ENCODE measurements at places on chromosomes 2 and 18. TPM values are rescaled to one million over a fixed set of nuclear protein-coding genes. Genes with fewer than 3 reads are reported as not detected.

- H3K27ac ChIP-seq = no peak overlapping the region
- no peaks in the 10 kb centered on the region for H3K36me3 ChIP-seq
- H3K4me1 ChIP-seq = no peaks in the 10 kb centered on the region
- H3K4me3 ChIP-seq = no peak overlapping the region
- H3K27me3 ChIP-seq = peaks cover 4% of the 10 kb centered on the region
Observed at GRCh38 chr2:179478771-179479170, 214.1 kb upstream of the SESTD1 start.

GRCh38 chr18:10462597-10462996, 8.2 kb downstream of the APCDD1 start:
- DNase-seq = no peak
- no peaks in the 10 kb centered on the region for H3K4me1 ChIP-seq
- peaks cover 2% of the 10 kb centered on the region for H3K27me3 ChIP-seq
- H3K36me3 ChIP-seq = no peaks in the 10 kb centered on the region
- no peak overlapping the region for H3K27ac ChIP-seq

The SGPP2 gene
- total RNA-seq = 3.0 TPM

DNA sequence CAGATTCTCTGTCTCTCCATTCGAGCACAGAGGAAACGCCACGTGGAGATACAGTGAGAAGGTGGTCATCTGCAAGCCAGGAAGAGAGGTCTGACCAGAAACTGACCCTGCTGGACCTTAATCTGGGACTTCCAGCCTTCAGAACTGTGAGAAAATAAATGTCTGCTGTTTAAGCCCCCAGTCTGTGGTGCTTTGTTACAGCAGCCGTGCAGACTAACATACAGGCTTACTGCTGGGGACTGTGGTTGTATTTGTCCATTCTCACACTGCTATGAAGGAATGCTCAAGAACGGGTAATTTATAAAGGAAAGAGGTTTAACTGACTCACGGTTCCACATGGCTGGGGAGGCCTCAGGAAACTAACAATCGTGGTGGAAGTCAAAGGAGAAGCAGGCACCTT, 432.7 kb downstream of the IRS1 start:
- H3K27ac ChIP-seq = no peak overlapping the region
- DNase-seq = no peak
- H3K4me3 ChIP-seq = no peak overlapping the region
- H3K4me1 ChIP-seq = no peaks in the 10 kb centered on the region
- peaks cover 14% of the 10 kb centered on the region for H3K27me3 ChIP-seq

DNA sequence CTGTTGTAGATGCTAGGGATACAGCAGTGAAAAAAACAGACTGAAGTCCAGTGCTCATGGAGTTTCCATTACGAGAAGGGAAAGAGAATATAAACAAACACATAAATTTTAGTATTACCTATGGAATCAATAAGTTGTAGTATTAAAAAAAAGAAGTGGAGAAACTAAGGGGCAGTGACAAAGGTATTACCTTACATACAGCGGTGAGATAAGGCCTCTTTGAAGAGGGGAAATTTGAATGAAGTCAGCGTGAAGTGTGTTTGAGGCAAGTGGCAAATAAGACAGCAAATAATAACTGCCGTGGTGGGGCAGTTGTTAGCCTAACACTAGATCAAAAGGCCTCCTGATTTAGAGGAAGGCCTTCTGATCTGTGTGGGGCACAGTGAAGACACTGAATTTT, 57.9 kb downstream of the TLK1 start:
- peaks cover 37% of the 10 kb centered on the region for H3K4me1 ChIP-seq
- no peaks in the 10 kb centered on the region for H3K27me3 ChIP-seq
- H3K27ac ChIP-seq = peak overlapping the region; percentile 49
- H3K36me3 ChIP-seq = peaks cover 64% of the 10 kb centered on the region

- peak; percentile 70 for DNase-seq
- H3K4me3 ChIP-seq = peak overlapping the region; percentile 82
- H3K27me3 ChIP-seq = no peaks in the 10 kb centered on the region
- peaks cover 28% of the 10 kb centered on the region for H3K4me1 ChIP-seq
Observed at GRCh38 chr2:73070643-73071359, 711 bp downstream of the SFXN5 start.

GRCh38 chr2:31823558-31823957, 187.2 kb downstream of the MEMO1 start:
- peaks cover 6% of the 10 kb centered on the region for H3K27me3 ChIP-seq
- peaks cover 2% of the 10 kb centered on the region for H3K36me3 ChIP-seq
- no peak for DNase-seq
- no peak overlapping the region for H3K4me3 ChIP-seq

DNA sequence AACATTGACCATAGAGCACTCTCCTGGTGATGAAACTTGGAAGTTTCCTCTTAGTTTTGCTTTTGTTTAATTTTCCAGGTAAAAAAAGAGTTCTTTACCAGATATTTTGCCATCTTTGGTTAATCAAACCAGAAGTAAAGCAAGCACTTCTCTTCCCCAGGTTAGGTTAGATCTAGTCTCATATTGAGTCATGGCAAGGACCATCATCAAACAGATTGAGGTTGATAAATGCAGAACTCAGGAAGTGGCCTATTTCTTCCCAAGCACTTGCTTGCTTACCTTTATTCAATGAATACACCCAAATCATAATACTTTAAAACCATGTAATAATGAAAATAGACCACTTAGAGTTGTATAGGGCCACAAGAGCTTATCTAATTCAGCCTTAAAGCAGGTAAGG, 23.4 kb downstream of the DNAH6 start:
- H3K4me3 ChIP-seq = no peak overlapping the region
- no peaks in the 10 kb centered on the region for H3K36me3 ChIP-seq
- H3K4me1 ChIP-seq = peaks cover 14% of the 10 kb centered on the region

The ZNF512 gene
- 31.5 TPM for total RNA-seq

- H3K4me3 ChIP-seq = no peak overlapping the region
- H3K36me3 ChIP-seq = no peaks in the 10 kb centered on the region
- peak; percentile 42 for DNase-seq
- no peaks in the 10 kb centered on the region for H3K27me3 ChIP-seq
- no peak overlapping the region for H3K27ac ChIP-seq
Observed at GRCh38 chr2:217650716-217651360, 352.0 kb downstream of the TNS1 start.

DNA sequence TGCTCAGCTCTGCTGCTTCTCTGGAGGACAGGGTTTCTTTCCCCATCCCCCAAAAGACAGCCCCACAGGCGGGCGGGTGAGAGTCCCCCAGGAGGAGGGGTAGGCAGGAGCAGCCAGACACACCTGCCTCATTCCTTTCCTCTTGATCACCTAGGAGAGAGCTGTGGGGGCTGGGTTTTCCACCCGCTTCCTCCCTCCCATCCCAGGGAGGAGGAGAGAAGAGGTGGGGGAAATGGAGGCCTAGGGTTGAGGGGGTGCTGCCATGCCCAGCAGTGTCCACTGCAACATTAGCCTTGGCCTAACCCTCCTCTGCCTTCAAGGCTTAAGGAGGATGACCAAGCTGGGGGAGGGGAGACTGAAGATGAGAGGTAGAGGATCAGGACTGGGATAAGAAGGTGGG, 14.7 kb downstream of the WNT10A start:
- H3K4me1 ChIP-seq = peaks cover 61% of the 10 kb centered on the region
- peak overlapping the region; percentile 79 for H3K4me3 ChIP-seq
- H3K27ac ChIP-seq = peak overlapping the region; percentile 92
- peaks cover 12% of the 10 kb centered on the region for H3K36me3 ChIP-seq

DNA sequence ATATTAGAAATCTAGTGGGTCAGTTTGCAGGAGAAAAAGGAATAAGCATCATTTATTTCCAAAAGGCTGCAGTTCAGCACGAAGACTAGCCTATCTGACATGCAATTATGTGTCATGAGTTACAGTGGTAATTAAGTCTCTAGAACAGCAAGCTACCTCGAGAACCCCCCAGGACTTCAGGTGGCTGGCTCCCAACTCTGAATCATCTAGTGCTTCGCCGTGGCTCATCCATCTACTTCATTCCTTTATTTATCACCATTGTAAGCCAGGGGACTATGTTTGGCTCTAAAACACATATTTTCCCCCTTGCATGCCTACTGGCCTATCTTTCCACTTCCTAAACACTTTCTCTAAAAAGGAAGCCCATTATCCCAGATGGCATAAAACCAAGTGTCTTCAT, 121.6 kb downstream of the TXNL1 start:
- H3K27ac ChIP-seq = no peak overlapping the region
- H3K36me3 ChIP-seq = no peaks in the 10 kb centered on the region
- no peaks in the 10 kb centered on the region for H3K4me1 ChIP-seq
- H3K27me3 ChIP-seq = peaks cover 6% of the 10 kb centered on the region
- no peak for DNase-seq

DNA sequence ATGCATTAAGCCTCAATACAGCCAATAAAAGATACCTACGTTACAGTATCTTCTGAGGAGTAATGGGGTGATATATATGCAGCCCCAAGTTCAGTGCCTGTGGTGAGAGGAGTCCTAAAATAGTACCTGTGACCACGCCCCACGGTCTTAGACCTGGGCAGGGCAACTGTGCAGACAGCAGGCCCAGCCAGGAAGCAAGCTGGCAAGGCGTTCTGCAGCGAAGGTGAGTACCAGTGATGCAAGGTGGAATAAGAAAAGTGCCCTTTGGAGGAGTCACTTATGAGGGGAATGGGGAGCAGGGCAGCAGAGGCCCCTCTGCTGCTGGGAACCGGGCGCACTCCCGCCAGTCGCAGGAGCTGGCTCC, 12.7 kb upstream of the MAP3K2 start:
- peaks cover 2% of the 10 kb centered on the region for H3K27me3 ChIP-seq
- no peak overlapping the region for H3K4me3 ChIP-seq
- H3K36me3 ChIP-seq = no peaks in the 10 kb centered on the region
- peaks cover 17% of the 10 kb centered on the region for H3K4me1 ChIP-seq

The SRD5A2 gene
- total RNA-seq = not detected

- H3K4me3 ChIP-seq = no peak overlapping the region
- peak; percentile 32 for DNase-seq
- no peaks in the 10 kb centered on the region for H3K4me1 ChIP-seq
- no peaks in the 10 kb centered on the region for H3K36me3 ChIP-seq
- no peak overlapping the region for H3K27ac ChIP-seq
Observed at GRCh38 chr2:33441235-33441810, 35.1 kb upstream of the RASGRP3 start.

GRCh38 chr2:11862049-11862448, 115.6 kb downstream of the LPIN1 start:
- no peaks in the 10 kb centered on the region for H3K36me3 ChIP-seq
- H3K27me3 ChIP-seq = peaks cover 5% of the 10 kb centered on the region
- H3K4me3 ChIP-seq = no peak overlapping the region
- H3K4me1 ChIP-seq = peaks cover 10% of the 10 kb centered on the region
- no peak for DNase-seq

The CHRND gene
- total RNA-seq = not detected

The INPP1 gene
- total RNA-seq = 10.2 TPM

DNA sequence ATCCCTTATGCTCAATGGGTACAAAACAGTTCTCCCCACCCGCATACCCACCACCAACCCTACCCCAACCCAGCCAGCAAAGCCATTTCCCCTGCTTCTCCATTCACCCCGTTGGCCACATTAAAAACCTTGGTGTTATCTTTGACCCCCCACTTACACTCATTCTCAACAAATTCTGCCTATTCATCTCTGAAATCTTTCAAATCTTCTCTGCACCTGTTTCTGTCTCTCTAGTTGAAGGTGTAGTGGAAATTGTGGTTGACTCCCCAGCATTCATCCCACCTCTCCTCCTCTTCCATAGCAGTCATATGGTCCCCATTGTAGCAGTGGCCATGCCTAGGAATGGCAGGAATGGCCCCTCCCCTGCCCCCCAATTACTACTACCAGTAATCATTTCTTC, 20.5 kb upstream of the TET3 start:
- peak overlapping the region; percentile 83 for H3K27ac ChIP-seq
- H3K27me3 ChIP-seq = no peaks in the 10 kb centered on the region
- peaks cover 23% of the 10 kb centered on the region for H3K36me3 ChIP-seq
- DNase-seq = no peak
- peaks cover 43% of the 10 kb centered on the region for H3K4me1 ChIP-seq
- peak overlapping the region; percentile 15 for H3K4me3 ChIP-seq

DNA sequence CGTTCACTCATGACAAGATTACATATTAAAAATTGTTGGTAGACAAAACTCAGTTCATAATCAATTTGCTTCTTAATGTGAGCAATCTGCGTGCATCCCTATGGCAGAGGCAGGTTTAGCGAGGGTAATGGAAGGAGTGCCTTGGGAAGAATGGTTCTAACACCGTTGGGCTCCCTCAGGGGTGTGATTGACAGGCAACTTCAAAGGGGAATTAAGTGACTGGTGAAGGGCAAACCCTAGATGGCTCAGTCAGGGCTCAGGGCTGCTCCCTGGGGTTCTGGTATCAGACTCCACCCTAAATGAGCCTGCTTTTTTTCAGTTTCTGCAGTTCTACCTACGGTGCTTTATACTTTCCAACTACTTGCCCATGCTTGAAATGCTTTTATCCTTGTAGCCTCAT, 419.5 kb upstream of the CELF4 start:
- H3K27me3 ChIP-seq = peaks cover 2% of the 10 kb centered on the region
- DNase-seq = no peak
- H3K36me3 ChIP-seq = no peaks in the 10 kb centered on the region

The ADRA2B gene
- 0.34 TPM for total RNA-seq

- no peak for DNase-seq
- H3K36me3 ChIP-seq = no peaks in the 10 kb centered on the region
- no peak overlapping the region for H3K4me3 ChIP-seq
- H3K27me3 ChIP-seq = peaks cover 1% of the 10 kb centered on the region
- no peak overlapping the region for H3K27ac ChIP-seq
Observed at GRCh38 chr2:55160422-55160821, 71.7 kb downstream of the CLHC1 start.

DNA sequence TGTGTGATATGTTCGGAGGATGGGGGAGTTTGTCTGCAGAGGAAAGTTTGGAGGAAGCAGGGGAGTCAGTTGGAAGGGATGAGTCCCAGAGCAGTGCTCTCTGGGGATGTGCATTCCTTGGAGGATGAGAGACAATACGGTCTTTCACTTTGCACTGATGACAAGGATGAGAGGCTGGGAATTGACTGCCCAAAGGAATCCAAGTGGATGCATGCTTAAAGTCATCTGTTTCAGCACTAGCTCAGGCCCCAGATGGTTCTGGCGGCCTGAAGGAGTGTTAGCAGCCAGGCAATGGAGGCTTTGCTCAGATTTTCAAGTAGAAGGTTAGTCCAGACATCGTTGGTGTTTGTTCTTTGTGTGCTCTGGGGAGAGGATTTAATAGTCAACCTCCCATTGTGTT, 100.2 kb downstream of the CRIM1 start:
- no peaks in the 10 kb centered on the region for H3K27me3 ChIP-seq
- H3K4me3 ChIP-seq = no peak overlapping the region
- no peaks in the 10 kb centered on the region for H3K36me3 ChIP-seq
- no peak for DNase-seq
- no peak overlapping the region for H3K27ac ChIP-seq
- no peaks in the 10 kb centered on the region for H3K4me1 ChIP-seq

DNA sequence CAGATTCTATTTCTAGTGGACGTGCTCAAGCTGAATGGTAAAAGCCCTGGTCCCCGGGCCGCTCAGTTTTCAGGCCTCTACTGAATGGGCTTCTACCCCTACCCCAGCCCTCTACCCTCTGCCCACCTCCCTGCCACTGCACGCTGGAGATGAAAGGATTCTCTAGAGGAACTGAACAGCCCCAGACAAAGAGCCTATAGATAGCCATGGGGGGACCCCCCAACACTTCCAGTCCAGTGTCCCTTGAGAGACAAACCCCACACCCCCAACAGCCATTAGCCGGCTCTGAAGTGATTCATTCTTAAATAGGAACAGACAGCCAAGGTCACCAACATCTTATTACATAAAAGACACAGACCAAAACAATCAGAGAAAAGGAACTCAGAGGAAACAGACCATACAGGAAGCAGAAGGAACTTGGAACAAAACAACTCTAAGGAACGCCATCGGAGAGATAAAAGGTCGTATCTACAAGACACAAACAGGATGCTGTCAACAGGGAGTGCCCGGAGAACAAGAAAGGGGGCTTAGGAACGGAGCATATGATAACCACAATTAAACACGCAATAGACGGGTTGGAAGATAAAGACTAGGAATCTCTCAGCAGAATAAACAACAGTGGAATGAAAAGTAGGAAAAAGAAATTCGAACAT, 23.5 kb downstream of the TMEM37 start:
- no peak overlapping the region for H3K4me3 ChIP-seq
- no peaks in the 10 kb centered on the region for H3K4me1 ChIP-seq
- H3K27me3 ChIP-seq = peaks cover 3% of the 10 kb centered on the region
- no peak for DNase-seq
